Stimulated activated CD8-positive, alpha-beta memory T cell treated with anti-CD3 and anti-CD28 coated beads, Interleukin-12 subunit alpha, Interleukin-12 subunit beta, amount 100 ng/mL, for 1 hour (primary cell): ENCODE measurements at places on chromosomes 2 and 18.

- DNase-seq = no peak
Measured at GRCh38 chr2:25090801-25091200, 48.9 kb downstream of the EFR3B start.

- no peak for DNase-seq
Measured at GRCh38 chr2:165016772-165017411, 61.6 kb upstream of the SLC38A11 start.

GRCh38 chr2:70243806-70244584 is 4.4 kb downstream of the TIA1 start:
- no peak for DNase-seq

DNA sequence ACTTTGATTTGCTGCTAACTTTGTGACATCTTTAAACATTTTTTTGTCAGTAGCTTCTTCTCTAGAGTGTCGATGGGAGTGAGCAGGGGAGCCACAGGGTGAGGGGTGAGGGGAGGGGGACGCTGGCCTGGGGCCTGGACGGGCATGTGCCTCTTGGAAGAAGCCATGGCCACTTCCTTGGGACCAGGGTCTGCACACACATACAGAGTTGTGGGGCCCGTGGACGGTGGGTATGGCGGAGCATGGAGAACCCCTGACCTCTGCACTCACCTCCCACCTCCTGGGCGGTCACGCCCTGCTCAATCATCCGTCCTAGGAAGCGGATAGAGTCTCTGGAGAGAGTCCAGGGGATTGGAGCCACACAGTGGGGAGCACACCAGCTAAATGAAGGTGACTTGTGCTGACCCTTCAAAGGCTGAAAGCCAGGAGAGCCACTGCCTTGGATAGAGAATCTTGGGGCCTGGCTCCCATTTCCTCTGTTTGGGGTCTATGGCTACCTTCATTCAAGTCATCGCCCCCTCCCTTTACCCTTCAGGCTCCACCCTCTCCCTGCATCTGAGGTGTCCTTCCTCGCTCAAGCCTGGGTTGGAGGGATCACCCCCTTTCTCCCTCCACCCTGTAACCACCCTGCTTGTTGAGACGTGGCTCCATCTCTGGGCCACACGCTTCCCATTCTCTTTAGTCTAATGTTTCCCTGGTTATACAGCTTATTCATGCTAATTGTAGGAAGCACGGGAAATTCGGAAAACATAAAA is 63.9 kb upstream of the HAAO start:
- no peak for DNase-seq

GRCh38 chr2:221850076-221850475 is 278.0 kb upstream of the EPHA4 start:
- DNase-seq = no peak
